MCF 10A (cell line): ENCODE measurements at places on chromosomes 5 and 9. TPM values are rescaled to one million over a fixed set of nuclear protein-coding genes. Genes with fewer than 3 reads are reported as not detected.

DMRT3 gene
- not detected in 2 replicates for total RNA-seq

CORO2A gene
- 3.4 and 3.9 TPM in 2 replicates for total RNA-seq

TNC gene
- total RNA-seq: 49.8 and 82.4 TPM in 2 replicates

GBGT1 gene
- total RNA-seq: not detected in 2 replicates

- H3K4me1 ChIP-seq: no peaks in the 10 kb centered on the region
- H3K36me3 ChIP-seq: no peaks in the 10 kb centered on the region
- H3K27me3 ChIP-seq: no peaks in the 10 kb centered on the region
- no peak overlapping the region for H3K4me3 ChIP-seq
- no peak overlapping the region for H3K27ac ChIP-seq
- no peak for DNase-seq
Measured at GRCh38 chr5:133359861-133360260, 252.5 kb downstream of the FSTL4 start.

- no peaks in the 10 kb centered on the region for H3K4me1 ChIP-seq
- peak overlapping the region; percentile 63 for H3K27ac ChIP-seq
- no peak for DNase-seq
- peaks cover 28% of the 10 kb centered on the region for H3K36me3 ChIP-seq
Measured at GRCh38 chr9:69060766-69061165, 25.2 kb downstream of the FXN start.

GRCh38 chr5:156367597-156367996 is 40.6 kb downstream of the SGCD start:
- H3K27ac ChIP-seq: peak overlapping the region; percentile 10
- H3K36me3 ChIP-seq: no peaks in the 10 kb centered on the region
- no peak overlapping the region for H3K4me3 ChIP-seq
- peaks cover 22% of the 10 kb centered on the region for H3K4me1 ChIP-seq
- no peaks in the 10 kb centered on the region for H3K27me3 ChIP-seq

- no peaks in the 10 kb centered on the region for H3K4me1 ChIP-seq
- H3K36me3 ChIP-seq: no peaks in the 10 kb centered on the region
- H3K27me3 ChIP-seq: peaks cover 50% of the 10 kb centered on the region
- no peak overlapping the region for H3K4me3 ChIP-seq
- H3K27ac ChIP-seq: no peak overlapping the region
Measured at GRCh38 chr9:31023847-31024246, 1360.6 kb upstream of the ACO1 start.
